Upper lobe of right lung (tissue), 1 donor: ENCODE measurements at places on chromosomes 1 and 21. TPM values are rescaled to one million over a fixed set of nuclear protein-coding genes. Genes with fewer than 3 reads are reported as not detected.
A peak's percentile ranks its signal among the peaks of the same experiment; 100 is the strongest.

GRCh38 chr1:25540750-25541342 is 2.6 kb upstream of the LDLRAP1 start:
- no peak for DNase-seq

DNA sequence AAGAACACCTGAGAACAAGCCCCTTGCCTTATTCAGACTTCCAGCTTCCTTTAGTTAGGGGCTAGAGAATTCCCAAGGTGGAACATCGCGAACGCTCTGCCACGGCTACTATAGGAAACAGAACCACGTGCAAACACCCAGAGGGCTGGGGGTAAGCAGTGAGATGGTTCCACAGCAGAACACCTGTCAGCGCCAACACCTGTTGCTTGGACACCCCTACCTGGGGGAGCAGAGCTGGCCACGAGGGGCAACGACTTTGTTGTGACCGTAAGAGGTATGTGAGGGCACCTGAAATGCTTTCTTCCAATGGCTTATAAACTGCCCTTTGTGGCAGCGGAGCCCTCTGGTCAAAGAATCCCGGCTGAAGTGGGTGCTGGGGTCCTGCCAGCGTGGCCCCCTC is 50.7 kb downstream of the MRPL37 start:
- no peak for DNase-seq

The APOBEC4 gene
- not detected for total RNA-seq

The VANGL1 gene
- total RNA-seq = 10.4 TPM

DNA sequence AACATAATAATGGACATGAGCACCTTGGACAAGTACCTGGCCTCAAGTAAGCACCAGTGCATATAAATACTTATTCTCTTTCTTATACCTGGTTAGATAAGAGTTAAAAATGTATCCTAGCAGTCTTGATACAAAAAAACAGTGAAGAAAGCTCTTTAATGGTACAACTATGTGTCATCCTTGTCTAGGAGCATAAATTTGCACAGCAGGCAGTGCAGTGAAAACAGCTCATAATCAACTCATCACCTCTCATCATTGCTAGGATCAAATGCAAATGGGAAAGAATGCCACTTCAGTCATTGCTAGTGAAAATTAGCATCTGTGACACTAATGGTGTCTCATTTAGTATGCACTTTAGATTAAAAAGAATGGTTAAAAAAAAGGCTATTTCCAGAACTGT is 7.6 kb downstream of the SAMSN1 start:
- DNase-seq = no peak

DNA sequence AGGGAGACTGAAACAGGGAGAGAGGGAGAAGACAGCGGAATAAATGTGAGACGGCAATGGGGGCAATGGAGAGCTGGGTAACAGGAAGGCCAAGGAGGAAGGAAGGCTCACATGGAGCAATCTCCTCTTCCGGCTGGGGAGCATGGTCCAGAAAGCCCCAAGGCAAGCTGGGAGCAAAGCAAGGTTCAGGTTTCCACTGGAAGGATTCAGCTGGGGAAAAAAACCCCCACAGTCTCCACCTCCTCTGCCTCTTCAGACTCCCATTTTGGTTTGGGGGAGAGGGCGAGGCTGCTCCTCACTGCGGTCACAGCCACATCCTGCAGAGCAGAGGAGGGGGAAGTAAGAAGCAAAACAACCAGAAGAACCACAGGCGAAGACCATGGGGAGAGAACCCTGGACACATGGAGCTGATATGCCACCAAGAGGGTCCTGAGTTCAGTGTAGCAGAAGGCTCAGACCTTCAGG is 650 bp downstream of the TNFAIP8L2 start:
- DNase-seq = peak; percentile 64

The ASTN1 gene
- total RNA-seq = 0.20 TPM

GRCh38 chr1:228434689-228435088 is 18.0 kb upstream of the TRIM17 start:
- no peak for DNase-seq

- no peak for DNase-seq
Observed at GRCh38 chr1:76961181-76961819, 94.0 kb downstream of the ST6GALNAC5 start.

The APH1A gene
- total RNA-seq = 135 TPM

DNA sequence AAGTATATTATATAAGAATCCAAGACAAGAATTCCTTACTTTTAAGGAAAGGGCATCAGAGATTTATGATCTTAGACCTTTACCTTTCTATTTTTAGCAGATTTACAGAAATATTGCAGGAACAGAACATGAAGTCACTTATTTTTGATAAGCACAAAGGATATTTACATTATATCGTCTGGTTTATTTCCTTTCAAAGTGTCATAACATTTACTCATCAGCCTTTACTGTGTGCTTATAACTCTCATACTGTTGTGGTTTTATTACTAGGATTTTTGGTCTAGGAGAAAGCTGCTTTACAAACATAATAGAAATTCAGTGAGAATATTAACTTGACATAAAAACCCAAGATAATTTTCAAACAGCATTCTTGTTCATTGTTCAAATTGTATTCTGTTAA is 47.6 kb downstream of the APP start:
- DNase-seq = no peak

- no peak for DNase-seq
Observed at GRCh38 chr1:244796719-244797406, 38.6 kb upstream of the COX20 start.

The CA6 gene
- total RNA-seq = not detected

GRCh38 chr1:177794376-177794991 is 175.4 kb downstream of the SEC16B start:
- no peak for DNase-seq

The STXBP3 gene
- total RNA-seq = 54.1 TPM

The ITLN1 gene
- 295 TPM for total RNA-seq

DNA sequence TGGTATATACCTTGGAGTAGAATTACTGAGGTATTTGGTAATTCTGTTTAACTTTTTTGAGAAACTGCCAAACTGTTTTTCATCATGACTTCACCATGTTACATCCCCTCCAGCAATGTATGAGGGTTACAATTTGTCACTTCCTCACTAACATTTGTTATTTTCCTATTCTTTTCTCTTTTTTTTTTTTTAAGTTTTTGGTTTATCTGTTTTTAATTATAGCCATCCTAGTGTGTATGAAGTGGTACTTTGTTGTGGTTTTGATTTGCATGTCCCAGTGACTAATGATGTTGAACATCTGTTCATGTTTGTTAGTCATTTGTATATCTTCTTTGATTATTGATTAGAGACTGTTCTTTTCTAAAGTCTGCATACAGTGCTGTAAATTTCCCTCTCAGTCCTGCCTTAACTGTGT is 147.3 kb downstream of the HS2ST1 start:
- DNase-seq = no peak

GRCh38 chr1:12539320-12539704 is 78.7 kb downstream of the DHRS3 start:
- DNase-seq = peak; percentile 10

DNA sequence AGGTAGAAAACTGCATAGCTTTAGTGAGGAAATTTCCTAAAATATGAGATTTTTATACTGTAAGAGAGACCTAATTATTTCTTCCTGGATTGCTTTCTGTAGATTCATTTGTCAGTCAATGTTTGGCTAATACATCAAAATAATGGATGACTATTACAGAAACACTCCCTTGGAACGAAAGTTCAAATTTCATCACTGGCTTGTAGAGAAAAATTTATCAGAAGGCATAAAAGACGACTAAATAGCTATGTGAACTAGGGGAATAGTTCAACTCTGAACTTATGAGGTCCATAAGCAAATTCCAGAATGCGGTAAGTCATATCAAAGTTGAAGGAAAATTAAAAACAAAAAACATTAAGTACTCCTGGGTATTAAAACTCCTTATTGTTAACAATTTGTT is 36.0 kb downstream of the WNT2B start:
- DNase-seq = no peak

DNA sequence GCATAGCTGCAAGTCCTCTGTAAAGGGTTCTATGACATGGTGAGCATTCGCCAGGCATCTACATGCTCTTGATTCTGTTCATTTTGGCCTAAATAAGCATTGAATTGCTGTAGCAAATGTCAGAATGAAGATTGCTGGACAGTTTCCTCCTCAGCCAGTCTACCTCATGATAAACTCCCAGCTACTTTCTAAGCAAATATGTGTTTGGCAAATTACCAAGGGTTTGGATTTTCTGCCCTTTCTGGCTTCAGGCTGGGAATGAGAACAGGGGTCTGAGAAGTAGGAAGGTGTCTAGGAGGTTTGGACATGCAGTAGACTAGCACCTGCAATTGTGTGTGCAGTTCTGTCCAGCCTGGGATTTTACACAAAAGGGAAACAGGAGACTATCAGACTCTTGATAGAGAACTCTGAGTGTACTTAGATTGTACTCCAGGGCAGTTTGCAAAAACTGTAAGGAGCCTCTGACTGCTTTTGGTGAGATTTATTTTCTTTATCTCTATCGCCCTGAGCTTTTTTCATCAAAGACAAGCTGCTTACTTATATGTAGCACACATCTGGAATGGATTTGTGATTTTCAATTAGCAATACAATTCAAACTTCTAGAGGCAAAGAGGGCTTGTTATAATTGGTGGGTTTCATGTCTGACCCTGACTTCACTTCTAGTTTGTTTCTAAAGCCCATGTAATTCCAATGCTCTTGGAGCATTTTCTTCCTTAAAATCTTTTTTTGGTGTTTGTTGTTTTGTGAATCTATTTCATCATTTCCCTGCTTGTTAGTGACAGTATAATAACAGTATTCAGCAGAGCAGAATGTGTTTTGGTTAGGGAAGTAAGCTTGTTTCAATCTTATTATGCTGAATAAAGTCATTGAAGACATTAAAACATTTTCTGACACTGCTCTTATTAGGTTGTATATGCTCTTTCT is 150.8 kb downstream of the VPS13D start:
- DNase-seq = no peak

GRCh38 chr1:28123461-28123961 is 35.1 kb upstream of the EYA3 start:
- no peak for DNase-seq

The MAP10 gene
- 2.1 TPM for total RNA-seq

GRCh38 chr1:107821340-107821739 is 143.6 kb downstream of the VAV3 start:
- no peak for DNase-seq

DNA sequence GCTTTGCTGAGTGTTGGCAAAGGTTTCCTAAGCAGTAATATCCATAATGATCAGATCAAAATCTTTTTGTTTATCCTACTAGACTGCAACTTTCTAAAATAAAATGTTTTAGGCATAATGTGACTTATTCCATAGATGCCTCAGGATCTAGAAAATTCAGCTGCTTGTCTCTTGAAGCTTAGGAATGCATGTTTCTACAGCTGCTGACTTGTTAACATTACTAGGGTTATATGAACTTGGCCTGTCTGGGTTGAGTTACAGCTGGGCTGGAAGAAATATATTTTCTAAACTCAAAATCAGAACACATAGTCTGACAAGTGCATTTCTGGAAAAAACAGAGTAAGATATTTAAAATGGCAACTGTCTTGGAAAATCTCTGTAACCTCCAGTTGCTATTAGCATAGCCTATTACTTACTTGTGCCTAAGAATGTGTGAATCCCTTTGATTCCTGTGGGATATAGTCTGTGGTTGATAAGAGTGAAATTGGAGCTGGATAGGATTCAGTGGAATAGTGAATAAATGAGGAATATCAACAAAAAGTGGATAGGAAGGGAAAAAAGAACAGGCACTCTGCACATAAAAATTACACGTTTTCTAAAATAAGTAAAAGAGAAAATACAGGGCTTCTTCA is 61.2 kb downstream of the RGS4 start:
- no peak for DNase-seq

DNA sequence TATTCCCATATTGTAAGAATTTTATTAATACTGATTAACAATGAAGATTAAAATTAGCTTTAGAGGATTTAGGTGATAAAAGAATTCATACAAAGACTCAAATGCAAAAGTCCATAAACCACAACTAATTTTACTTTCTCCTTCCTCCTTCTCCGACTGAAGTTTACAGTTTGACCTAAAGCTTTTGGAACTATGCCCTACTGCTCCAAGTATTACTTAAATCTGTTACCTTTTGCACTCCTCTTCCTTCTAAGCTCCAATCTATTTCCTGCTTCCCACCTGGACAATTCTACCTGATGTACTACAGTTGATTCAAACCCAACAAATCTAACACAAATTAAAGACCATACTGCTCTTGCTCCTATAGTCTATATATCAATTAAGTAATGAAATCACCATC is 36.3 kb downstream of the ANKRD13C start:
- DNase-seq = no peak

GRCh38 chr21:17903929-17904639 is 84.9 kb upstream of the C21orf91 start:
- no peak for DNase-seq

DNA sequence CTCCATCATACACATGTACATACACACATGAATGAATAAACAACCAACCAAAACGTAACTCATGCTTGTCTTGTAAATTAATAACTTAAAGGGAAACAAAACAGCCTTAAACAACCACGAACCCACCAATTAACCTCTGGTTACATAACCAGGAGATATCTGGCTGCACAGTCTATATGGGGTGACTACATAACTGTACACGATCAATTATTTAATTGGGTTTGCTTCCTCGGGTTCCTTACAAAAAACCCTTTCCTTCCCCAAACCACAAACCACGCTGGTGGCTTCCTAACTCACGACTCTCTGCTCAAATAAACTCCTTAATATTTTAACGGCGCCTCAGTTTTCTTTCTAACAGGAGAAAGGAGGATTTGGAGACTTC is 744 bp downstream of the ZNF670 start:
- no peak for DNase-seq

DNA sequence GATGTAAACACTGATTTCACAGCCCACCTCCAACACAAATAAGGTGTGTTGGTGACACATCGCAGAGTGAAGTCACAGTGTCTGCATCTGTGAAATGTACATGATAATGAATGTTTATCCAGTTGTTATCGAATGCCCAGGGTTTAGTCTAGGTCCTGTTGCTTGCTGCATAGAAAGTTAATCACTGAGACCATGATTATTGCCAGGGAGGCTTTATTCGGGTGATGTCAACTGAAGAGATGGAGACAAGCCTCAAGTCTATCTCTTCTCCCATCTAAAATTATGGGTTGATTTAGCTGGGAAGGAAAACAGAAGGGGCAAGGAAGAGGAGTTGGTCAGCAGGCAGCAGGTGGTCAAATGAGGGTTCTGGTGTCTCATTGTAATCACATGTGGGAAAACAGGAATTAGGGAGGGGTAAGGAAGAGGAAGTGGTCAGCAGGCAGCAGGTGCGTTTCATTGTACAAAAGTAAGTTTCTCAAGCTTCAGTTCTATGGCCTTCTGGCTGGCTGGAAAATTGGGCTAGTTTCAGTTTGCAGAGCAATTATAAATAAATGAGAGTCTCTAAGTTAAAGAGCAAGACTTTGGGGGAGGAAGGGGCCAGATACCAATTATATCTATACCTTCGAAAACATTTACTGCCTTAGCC is 146.3 kb upstream of the DNAH14 start:
- no peak for DNase-seq

DNA sequence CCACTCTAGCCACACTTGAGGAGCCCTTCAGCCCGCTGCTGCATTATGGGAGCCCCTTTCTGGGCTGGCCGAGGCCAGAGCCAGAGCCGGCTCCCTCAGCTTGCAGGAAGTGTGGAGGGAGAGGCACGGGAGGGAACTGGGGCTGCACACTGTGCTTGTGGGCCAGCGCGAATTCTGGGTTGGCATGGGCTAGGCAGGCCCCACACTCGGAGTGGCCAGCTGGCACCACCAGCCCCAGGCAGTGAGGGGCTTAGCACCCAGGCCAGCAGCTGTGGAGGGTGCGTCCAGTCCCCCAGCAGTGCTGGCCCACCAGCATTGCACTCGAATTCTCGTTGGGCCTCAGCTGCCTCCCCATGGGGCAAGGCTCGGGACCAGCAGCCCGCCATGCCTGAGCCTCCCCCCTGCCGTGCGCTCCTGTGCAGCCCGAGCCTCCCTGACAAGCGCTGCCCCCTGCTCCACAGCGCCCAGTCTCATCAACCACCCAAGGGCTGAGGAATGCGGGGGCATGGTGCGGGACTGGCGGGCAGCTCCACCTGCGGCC is 785.9 kb upstream of the TPTE start:
- no peak for DNase-seq
